Fibroblast of lung (primary cell): ENCODE measurements at places on chromosomes 5 and 9. TPM values are rescaled to one million over a fixed set of nuclear protein-coding genes. Genes with fewer than 3 reads are reported as not detected.

SLC36A1 gene
- total RNA-seq = 3.9 and 4.6 TPM in 2 replicates

HRH2 gene
- not detected in 2 replicates for total RNA-seq

PTGES gene
- total RNA-seq = 9.6 and 16.7 TPM in 2 replicates

DNA sequence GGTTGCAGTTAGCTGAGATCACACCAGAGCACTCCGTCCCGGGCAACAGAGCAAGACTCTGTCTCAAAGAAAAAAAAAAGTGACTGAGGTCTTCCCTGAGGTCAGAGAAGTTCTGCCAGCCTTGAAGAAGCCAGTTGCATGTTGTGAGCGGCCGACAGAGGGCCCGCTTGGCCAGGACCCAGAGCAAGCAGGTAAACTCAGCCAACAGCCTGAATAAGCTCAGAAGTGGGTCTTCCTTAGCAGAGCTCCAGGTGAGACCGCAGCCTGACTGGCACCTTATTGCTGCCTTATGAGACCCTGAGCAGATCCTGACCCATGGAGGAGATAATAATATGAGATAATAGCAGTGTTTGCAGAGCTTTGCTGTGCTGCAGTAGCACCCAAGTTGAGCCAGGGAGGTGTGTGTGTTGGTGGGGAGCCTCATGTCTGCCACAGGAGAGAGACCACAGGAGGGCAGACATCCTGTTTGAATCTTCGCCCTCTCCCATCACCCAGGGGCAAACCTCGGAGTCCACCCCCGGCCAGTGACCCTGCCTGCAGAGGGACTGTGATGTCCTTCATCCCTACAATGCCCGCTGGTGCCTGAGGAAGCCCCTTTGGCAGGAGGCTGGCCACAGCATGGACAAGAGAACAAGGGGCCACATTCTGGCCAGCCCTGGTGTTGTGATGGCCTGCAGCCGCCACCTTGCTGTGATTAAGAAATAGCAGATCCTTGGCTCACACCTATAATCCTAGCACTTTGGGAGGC lies 10.8 kb upstream of the BARX1 start:
- no peak for DNase-seq

GRCh38 chr5:34625246-34625645 lies 30.9 kb upstream of the RAI14 start:
- no peak for DNase-seq

- DNase-seq = no peak
Observed at GRCh38 chr5:93296338-93296737, 284.7 kb downstream of the NR2F1-AS1 start.

DNA sequence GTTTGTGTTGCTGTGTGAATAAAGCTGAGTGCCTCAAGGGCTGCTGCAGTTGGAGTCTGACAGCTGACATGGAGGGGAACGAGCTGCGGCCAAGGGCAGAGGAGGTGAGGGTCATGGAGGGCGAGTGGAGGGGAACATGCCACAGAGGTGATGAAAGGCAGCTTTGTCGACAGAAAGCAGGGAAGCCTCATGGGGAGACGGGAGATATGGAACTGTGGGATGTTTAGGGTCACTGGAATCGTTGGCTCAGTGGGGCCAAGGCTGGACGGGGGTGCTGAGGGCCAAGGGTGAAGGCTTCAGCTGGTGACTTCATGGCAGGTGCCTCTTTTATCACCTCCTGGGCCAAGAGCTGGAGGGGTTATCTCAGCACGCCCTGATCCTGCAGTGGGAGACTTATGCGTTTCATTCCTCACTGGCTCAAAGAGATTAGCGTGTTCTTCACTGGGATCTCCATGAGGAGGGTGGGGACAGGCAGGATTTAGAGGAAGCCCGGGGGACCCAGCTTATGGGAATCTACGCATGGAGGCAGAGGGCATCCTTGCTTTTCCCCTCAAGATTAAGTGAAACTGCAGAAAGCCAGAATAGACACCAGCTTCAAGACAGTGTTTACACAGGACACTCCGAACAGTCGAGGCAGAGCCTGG lies 42.2 kb downstream of the FAM240B start:
- DNase-seq = no peak

DNA sequence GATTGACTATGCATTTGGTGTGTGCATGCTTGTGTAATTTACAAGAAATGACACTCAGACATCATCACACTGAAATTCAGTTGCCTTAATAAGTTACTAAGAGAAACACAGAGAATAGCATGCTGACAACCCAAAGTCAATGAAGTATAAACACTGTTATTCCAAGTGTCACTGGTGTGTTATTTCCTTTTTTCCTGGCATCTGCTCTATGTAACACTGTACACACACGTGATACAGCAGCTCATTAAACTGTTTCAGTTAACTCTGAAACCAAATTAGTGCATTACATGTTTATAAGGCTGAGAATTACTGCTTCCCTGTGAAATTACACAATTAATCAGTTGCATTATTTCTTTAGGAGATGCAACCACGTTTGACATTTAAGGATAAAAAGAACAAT lies 252.7 kb downstream of the EFNA5 start:
- no peak for DNase-seq

DNA sequence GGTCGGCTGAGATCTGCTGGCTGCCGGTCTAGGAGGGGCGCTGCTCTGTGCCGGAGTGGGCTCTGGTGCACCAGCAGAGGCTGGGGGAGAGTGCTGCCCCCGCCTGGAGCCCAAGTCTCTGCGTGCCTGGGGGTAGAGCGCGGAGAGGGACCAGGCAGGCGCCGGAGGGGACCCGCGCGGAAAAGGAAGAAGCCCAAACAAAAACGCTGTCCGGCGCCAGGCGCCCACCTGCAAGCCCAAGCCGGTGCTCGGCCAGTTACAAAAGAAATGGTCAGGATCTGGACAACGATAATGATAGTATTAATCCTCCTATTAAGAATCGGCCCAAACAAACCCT lies 571 bp upstream of the S1PR3 start:
- DNase-seq = no peak

- no peak for DNase-seq
Observed at GRCh38 chr5:34849253-34849652, 10.3 kb downstream of the TTC23L start.

DNA sequence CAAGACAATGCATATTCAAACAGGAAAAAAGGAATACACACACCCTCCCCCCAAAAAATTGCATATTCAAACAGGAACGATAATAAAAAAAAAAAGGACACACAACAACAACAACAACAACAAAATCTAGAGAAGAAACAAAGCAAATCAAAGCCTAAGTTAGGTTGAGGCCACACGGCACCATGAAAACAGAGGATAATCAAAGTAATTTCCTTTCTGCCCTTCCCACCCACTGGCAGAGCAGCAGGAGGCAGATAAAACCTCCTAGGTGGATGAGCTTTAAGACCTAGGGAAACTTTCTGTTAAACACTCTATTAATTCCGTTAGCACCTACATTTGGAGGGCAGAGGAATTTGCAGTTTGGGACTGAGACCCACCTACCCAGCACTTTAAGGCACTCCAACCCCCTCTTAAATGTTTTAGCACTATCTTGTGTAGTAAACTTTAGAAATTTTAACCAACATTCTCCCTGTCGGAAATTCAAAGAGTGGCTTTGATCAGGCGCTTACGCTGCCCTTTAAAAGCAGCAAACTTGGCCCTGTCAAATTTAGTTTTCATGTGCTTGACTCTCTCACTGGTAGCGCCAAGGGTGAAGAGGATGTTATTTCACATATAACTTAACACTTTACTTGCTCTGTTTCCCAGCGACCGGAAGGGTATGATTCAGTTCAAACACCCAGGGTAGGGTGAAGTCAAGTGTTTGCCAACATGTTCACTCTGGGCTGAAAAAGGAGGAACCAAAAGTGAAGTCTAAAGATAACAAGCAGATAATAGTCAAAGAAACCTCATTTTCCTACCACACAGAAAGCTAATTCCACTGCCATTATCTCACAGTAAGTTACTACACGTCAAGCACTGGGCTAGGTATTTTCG lies 9.2 kb downstream of the ENC1 start:
- DNase-seq = peak; percentile 93

GRCh38 chr5:125421006-125421405 lies 674.6 kb upstream of the ZNF608 start:
- DNase-seq = no peak

DNA sequence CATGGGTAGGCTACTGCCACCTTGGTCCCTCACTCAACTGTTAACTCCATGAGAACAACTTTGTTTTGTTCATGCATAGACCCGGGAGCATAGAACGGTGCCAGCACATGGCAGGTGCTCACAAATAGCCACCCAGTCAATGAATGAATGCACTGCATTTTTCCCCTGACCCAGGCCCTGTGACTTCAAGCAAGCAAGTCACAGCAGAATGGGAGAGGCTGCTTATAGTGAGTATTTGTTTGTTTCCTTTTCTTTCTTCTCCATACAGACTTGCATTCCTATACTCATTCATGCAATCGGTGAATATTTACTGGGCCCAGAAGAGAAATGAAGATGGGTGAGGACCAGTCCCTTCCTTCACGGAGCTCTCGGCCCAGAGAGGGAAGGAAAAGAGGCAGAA lies 62.0 kb downstream of the SHB start:
- no peak for DNase-seq

GRCh38 chr9:38240051-38240450 lies 152.5 kb upstream of the ALDH1B1 start:
- no peak for DNase-seq

- DNase-seq = no peak
Observed at GRCh38 chr9:3824581-3824980, 298.8 kb upstream of the RFX3 start.

- DNase-seq = peak; percentile 54
Observed at GRCh38 chr9:8863886-8864544, 1064.4 kb upstream of the DMAC1 start.

DNA sequence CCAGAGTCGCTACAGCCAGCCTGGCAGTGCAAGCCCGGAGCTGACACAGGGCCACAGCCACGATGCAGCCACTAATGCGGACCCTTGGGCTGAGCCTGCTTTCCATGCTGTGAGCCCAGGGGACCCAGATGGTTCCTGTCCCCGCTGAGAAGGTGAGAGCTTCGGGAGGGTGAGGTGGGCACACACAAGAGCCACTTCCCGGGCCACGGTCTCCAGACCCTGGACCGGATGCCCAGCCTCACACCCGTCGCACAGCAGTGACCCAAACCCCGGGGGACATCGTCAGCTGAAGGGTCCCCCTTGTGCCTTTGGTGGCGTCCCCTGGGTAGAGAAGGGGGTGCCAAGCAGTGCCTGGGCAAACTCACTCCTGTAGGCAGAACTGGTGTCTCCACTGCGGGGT lies 13.4 kb downstream of the PAEP start:
- DNase-seq = no peak

DNA sequence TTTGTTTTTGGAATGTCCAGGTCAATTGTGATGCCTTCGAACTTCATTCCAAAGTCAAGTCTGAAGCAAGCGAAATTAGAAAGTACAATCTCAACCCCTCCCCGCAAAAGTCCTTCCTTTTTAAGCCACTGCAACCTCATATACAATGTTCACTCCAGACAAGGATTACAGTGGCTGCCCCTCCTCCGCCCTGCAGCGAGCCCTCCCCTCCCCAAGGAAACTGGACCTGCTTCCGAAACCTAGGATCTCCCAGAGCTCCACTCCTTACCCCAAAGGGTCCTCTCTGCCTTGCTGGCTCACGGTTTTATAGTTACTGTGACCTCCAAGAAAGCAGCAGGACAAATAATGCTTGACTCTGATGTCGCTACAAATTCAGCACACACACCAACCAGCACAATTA lies 10.4 kb downstream of the LRRC14B start:
- no peak for DNase-seq

- peak; percentile 62 for DNase-seq
Observed at GRCh38 chr5:149583394-149583793, 2.1 kb downstream of the ARHGEF37 start.
